ENCODE measurements at places on chromosomes 7 and 10.

- no peak for DNase-seq
Measured at GRCh38 chr7:139654276-139655181, 123.3 kb downstream of the HIPK2 start.

- no peak for DNase-seq
Measured at GRCh38 chr10:31804352-31804810, 124.2 kb downstream of the ARHGAP12 start.

- DNase-seq: no peak
Measured at GRCh38 chr10:106401161-106401560, 763.3 kb downstream of the SORCS1 start.

DNA sequence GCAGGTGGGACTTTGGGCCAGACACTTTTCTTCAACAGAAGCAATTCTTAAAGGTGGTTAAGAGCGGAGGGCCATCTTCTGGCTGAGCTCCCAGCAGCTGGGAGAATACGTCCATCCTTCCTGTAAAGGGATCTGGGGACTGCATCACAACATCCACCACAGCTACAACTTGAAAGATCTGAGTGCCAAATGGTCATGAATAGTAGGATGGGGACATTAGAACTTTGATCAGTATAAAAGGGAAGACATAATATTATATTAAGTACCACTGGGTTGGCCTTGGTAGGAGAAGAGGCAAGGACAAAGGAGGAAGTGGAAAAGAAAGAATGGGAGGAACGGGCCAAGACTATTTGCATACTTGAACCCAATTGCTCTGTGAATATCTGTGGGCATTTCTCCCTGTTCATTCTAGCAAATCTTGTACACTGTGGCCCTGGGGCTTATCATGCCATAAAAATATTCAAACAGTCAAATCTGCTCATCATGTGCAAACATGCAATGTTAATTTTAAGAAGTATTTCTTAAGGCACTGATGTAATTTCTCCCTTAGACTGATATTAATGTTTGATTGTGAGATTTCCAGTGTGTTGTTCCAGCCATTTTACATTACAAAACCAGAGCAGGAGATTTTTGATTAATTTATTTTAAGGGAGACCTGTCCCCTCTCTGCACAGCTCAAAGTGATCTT is 65.5 kb upstream of the CREB5 start:
- no peak for DNase-seq

DNA sequence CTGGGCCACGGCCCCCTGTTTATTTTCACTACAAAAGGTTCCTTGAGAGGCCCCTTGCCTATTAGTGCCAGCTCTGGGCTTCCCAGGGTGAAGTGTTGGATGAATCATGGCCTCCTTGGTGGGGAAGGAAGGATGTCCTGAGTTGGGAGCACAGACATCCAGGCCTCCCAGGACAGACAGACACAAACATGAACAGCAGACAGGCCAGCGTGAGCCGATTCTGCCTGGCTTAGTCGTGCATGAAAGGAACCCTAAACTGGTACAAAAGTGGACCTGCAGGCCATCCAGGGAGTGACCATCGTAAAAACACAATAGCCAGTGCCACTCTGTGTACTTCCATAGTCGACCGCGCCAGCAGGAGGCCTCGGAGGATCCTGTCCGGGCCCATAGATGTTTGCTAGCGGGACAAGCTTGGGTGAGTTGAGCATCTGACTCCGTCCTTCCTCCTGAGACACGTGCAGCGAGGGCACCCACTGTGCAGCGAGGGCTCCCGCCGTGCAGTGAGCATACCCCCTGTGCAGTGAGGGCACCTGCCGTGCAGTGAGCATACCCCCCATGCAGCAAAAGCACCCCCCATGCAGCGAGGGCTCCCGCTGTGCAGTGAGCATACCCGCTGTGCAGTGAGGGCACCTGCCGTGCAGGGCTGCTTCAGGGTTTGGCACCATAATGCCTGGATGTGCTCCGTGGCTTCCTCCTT is 51.3 kb upstream of the PRKAR1B start:
- DNase-seq: no peak

- DNase-seq: no peak
Measured at GRCh38 chr7:918441-919113, 35.9 kb downstream of the ADAP1 start.

GRCh38 chr10:85658518-85658917 is 708.1 kb downstream of the GRID1 start:
- DNase-seq: no peak

DNA sequence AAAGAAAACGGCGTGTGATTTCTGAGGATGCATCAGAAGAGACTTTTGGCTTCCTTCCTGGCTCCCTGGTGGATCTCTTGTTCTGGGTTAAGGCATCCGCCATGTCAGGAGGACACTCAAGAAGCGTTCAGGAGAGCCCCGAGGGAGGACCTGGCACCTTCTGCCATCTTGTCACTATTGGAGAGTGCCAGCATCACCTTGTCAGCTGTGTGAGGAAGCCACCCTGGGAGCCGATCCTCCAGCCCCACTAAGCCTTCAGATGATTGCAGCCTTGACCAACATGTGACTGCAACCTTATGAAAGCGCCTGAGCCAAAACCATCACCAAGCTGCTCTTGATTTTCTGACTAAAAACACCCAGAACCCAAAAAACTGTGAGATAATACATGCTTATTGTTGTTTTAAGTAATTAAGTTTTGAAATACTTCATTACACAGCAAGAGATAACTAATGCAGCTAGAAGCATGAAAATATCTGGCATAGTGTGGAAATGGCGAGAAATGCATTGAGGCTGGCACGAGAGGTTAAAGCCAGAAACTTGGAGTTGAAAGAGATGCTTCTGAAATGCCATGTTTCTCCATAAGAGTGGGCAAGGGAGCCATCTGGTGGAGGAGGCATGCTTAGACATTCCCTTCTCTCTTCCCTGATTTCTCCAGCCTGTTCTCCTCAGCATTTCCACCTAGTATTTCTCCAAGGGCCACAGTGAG is 5.4 kb upstream of the ZFYVE27 start:
- DNase-seq: peak; percentile 63

GRCh38 chr10:114471906-114472876 is 67.9 kb upstream of the AFAP1L2 start:
- no peak for DNase-seq

DNA sequence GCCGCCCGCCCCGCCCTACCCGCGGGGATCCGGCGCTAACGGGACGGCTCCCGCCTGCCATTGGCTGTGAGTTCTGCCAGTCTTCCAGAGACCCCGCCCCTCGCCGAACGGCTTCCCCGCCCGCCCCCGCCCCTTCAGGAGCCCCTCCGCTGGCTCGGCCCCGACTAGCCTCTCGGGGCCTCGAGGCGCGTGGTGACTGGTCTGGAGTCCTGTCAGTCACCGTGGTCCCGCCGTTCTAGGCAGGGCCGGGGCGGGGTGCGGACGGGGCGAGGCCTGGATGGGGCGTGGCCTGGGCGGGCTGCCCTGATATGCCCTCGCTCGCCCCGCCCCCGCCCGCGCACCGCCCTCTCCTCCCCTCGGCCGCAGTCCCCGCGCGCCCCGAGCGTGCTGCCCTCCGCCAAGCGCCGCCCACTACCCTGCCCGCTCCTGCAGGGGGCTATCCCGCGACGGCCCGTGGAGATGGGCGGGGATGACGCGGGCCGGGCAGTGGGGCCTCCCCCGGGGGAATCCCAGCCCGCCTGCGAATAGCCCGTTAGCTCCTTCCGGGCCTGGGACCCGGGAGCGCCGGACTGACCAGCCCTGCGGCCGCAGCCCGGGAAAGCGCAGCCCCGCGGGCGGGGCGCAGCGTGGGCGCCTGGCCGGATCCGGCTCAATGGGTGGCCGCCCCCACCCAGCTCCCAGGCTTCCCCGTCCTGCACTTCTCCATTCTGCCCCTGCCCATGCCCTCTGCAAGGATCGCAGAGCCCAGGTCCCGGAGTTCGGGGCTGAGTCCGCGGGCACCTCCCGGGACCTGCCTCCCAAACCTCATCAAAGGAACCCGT is 444 bp upstream of the HIP1 start:
- peak; percentile 96 for DNase-seq

- no peak for DNase-seq
Measured at GRCh38 chr7:117435475-117436043, 8.3 kb upstream of the ASZ1 start.

DNA sequence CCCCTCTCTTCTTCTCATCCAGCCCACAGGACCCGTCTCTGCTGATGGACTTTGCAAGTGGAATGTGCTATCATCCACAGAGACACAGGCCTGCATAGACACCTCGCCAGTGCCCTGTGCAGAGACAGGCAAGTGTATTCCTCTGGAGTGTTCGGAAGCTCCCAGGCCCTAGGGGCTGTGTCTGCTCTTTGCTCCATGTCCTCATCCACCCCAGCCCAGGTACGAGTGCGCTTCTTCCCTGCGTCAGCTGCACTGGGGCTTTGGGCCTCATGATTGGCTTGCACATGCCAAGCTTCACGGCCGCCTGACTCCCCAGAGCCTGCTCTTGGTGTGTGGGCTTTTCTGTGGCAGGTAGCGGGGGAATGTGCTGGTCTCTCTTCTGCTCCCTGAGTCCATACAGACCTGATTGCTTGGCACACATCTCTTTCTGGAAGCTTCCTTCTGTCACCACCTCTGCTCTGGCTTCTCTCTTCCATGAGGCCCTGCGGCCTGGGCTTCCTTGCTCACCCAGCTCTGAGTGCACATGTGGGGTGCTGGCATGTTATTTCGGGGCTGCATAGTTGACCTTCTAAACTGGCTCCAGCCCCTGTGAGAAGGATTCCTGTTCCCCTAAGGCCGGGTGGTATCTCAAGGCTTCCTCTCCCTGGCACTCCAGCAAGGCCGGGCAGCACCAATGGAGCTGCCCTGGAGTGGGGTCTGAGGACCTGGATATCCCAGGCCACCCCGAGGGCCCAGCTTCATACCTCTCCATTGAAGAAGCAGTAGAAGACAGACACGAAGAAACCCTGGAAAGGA is 27.8 kb downstream of the CRHR2 start:
- DNase-seq: no peak

DNA sequence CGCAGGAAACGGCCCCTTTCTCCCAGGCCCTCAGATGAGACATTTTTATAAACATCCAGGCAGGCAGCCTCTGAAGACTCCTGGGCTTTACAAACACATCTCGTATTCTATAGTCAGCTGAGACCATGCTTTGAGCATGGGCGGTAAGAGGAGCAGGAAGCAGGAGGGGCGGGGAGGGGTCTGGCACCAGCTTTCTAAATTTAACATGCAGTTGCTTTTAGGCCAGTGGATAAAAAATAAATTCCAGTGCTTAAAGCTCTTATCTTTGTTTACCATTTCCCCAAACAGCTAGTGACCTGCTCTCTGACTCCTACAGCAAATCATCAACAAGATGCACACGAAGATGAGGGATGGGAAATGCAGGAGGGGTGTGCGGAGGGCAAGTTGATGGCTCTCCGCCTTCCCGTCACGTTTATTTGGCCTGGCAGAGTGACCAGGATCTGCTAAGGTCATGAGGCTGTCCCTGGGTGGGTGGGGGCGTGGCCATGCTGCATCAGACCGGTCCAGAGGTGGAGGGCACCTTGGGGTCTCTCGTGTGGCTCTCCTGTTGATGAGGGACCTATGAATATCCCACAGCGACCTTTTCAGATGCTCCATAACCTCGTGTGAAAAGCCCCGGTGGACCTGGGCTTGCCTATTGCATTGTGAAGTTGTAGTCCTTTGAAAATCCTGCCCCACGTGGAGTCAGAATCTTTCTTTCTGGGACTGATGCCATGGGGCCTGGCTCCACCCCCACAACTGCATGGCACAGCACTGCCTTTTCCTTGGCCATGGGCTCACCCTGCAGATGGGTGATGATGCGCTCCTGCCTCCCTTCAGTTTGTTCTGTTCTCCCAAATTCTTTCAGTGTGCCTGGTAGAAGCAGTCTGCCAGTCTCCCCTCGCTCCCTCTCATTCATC is 67.5 kb downstream of the PARP12 start:
- DNase-seq: no peak

DNA sequence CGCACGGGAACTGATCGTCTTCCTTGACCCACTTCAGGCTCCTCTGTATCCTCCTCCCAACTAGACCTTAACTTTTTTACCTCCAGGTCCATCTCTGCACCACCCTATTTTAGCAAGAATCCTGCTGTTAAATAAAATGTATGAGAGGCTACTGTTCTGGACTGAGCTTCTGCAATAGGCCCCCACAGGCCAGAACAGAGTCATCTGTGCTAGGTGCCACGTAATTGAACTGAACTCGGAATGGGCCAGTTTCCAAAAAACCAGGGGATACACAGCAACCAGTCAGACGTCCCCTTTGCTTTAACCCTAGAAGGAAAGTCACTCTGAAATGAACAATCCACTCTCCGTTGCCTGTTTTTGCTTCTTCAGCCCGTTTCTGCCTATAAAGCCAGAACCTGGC is 71.3 kb downstream of the CHST15 start:
- DNase-seq: no peak

DNA sequence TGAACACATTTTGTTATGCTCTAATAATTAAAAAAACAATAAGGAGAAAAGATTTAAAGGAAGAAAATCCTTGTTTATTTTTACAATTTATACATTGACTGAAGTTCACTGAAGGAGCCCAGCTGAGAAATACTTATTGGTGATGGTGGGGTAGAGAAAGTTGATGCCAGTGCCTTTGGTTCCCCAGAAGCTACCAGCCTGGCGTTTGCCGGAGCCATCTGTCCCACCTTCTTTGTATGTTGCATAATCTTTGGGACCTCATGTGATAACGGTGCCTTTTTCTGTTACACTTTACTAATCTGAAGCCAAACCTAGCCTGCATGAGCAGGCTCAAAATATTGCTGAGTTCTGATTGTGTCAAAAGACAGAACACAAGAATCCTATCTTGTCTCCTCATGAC is 22.7 kb downstream of the ZNF365 start:
- DNase-seq: no peak

DNA sequence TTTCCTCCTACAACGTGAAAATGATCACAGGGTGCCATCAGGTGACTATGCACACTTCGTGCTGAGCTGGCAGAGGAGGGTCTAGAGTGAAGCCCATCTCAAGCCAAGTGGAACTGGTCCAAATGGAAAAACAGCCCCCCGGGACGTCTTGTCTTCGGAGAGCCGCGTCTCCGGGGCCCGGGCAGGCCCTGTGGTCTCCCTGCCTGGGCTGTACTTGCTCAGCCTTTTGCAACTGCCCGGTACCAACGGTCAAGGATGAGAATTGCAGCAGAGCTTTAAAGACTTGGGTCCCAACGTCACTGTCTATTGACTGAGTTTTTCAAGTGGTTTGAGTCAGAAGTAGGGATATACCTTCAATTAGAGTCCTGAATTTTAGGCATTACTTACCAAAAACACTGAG is 315.5 kb downstream of the PTPRN2 start:
- DNase-seq: no peak

- no peak for DNase-seq
Measured at GRCh38 chr7:79523436-79523835, 70.0 kb upstream of the MAGI2 start.

GRCh38 chr10:59020502-59020901 is 155.9 kb upstream of the PHYHIPL start:
- DNase-seq: no peak

DNA sequence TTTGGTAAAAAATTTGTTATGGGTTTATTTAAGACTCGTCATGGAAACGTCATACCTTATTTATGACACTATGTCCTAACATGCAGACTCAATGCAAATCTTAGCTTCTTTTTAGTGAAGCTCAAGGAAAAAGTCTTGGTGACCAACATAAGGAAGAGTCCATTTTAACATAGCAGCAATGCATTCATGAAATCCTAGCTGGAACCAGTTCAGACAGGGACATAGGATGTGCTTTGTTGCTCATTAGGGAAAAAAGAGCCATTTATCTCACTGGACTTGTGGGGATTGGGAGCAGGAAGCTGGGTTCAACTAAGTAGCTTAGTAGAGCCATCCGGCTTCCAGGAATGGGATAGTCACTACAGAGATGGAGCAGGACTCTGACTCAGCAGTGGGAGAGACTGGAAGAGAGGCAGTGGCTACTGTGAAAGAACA is 100.7 kb upstream of the DKK1 start:
- no peak for DNase-seq

All from SJSA1 (cell line).